Stimulated activated CD8-positive, alpha-beta memory T cell treated with anti-CD3 and anti-CD28 coated beads, Interleukin-4, amount 100 ng/mL, for 4 hours (primary cell): ENCODE measurements at places on chromosomes 11 and 22.

DNA sequence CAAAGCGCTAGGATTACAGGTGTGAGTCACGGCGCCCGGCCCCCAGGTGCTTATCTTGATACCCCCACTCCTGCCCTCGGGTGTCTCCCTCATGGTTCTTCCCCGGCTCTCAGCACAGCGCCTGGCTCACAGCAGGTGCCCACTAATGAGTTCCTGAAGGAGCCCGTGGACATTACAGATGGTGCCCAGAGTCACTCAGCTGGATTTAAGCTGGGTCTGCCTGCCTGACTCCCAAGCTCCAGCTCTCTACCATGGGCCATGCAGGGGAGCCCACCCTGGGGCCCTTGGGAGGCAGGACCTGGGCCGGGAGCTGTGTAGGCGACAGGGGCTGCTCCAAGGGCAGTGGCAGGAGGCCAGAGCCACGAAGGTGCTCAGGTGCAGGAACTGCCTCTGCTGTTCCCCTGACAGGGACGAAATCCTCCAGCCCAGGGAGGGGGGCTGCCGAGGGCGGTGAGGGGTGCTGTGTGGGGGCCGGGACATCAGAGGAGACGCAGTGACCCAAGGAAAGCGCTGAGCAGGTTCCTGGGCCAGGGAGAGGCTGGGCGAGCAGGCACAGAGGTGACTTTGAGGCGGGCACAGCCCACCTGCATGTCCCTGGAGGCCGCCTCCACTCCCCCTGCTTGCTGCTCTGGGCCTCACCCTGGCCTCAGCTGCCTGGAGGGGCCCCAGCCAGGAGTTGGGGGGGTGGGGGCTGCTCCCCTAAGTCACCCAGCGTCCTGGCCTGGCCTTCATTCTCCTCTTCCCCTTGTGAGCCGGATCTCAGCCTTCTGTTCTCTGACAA lies 14.6 kb upstream of the FLRT1 start:
- DNase-seq = no peak

DNA sequence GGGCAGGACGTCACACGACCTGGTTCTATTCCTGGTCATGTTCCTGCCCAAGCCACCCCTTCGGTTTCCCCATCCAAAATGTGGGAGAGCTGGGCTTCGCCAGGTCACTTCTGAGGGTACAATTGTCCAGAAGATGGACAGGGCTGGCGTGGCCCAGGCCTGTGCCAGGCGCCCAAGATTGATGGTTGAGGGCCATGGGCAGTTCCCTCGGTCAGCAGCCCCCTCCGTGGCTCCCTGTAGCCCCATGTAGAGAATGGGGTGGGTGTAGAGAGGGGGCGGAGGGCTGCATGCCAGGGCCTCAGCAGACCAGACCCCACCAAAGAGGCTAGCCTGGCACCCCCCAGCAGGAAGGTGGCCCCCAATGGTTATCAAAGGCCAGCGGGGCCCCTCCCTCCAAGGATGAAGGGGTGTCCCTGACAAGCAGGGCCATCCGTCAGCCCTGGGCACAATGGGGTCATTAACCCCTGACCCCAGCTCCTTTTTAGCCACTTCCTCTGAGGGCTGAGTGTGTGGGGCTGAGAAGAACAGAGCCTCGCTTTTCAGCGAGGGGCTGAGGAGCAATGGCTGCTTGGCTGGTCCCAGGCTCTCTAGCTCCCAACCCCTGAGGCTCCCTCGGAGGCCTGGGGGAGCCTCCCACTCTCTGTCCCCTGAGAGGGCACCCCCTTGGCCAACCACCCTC lies 11.0 kb upstream of the PICK1 start:
- DNase-seq = no peak

GRCh38 chr22:38760477-38761201 lies 4.8 kb upstream of the SUN2 start:
- no peak for DNase-seq

- no peak for DNase-seq
Observed at GRCh38 chr22:30294066-30294465, 4.8 kb upstream of the CASTOR1 start.

GRCh38 chr11:118804094-118804493 lies 13.1 kb upstream of the DDX6 start:
- no peak for DNase-seq

DNA sequence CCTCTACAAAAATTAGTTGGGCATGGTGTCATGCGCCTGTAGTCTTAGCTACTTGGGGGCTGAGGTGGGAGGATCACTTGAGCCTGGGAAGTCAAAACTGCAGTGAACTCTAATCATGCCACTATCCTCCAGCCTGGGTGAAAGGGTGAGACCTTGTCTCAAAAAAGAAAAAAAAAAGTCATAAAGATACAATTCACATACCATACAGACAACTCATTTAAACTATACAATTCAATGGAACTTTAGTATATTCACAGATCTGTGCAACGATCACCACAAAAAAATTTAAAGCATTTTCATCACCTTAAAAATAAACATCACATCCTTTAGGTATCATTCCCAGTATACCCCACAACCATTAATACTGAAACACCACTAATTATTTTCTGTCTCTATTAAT lies 201.2 kb downstream of the PGR start:
- no peak for DNase-seq

DNA sequence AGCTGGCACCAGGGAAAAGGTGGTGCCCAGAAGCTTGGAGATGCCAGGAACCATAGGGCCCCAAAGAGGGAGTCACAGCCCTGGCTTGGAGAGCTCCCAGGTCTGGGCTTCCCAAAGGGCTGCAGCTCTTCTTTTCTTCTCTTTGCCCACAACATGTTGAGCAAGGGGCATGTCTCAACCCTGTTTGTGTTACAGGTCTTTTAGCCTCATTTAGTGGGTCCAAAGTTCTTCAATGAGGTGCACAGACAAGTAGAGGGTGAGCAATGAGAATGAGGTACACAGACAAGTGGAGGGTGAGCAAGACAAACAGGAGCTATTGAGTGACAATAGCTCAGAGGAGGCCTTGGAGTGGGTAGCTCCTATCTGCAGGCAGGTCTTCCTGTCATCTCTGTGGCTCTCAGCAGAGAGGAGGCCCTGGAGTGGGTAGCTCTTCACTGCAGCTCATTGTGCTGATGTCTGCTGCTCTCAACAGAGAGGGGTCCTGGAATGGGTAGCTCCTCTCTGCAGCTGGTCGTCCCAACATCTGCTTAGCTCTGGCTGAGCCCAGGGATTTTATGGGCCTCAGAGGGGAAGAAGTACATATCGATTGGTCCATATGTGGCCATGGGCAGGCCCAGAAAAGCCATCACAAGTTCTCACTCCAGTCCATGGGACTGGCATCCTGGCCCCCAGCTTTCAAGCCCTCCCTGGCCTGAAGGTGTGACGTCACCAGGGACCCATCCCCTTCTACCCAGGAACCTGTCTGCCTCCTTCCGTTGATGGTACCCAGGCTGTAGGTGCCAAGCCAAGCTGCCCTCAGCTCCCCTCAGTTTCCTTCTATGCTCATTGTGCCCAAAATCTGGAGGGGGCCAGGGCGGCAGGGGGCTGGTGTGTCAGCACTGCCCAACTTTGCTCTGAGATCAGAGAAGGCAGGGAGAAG lies 34.9 kb downstream of the WBP2NL start:
- DNase-seq = no peak

DNA sequence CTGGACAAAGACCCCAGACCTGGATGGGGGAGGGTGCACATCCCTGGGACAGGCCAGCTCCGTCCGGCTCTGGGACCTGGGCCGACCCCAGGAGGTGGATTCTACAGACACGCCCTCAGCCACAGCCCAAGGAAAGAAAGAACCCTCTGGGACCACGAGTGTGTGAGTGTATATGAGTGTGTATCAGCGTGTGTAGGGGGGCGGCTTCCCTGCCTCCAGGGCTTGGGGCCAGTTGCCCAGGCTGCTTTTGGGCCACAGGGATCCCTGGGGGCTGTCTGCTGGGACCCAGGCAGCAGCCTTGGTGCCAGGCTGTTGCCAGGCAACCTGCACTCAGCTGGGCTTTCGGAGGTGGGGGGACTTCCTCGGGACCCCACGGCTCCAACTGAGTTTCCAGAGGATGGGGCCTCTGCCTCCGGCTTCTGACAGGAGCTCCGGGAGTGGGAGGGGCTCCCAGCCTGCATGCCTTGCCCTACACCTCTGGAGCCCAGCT lies 8.9 kb downstream of the DUSP8 start:
- DNase-seq = no peak
